ENCODE measurements at places on chromosomes 7 and 10.

GRCh38 chr7:140067052-140067451 lies 4.3 kb upstream of the PARP12 start:
- DNase-seq: no peak

DNA sequence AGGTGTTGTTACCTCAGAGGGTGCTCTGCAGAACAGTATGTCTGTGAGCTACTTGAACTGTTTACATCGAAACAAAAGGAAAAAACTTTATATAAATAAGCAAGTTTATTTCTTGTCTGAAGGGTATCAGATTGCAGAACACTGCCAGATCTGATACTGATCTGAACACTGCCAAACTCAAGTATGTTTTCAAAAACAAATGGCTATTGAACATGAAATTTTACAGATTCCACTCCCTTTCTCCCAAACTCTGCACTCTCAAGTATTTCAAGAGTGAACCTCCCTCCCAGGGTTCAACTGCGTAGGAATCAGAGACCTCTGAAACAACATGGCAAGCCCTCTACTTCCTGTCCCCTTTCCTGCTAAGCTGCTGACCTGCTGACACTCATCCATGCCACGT lies 216.6 kb downstream of the ZNF33B start:
- no peak for DNase-seq

DNA sequence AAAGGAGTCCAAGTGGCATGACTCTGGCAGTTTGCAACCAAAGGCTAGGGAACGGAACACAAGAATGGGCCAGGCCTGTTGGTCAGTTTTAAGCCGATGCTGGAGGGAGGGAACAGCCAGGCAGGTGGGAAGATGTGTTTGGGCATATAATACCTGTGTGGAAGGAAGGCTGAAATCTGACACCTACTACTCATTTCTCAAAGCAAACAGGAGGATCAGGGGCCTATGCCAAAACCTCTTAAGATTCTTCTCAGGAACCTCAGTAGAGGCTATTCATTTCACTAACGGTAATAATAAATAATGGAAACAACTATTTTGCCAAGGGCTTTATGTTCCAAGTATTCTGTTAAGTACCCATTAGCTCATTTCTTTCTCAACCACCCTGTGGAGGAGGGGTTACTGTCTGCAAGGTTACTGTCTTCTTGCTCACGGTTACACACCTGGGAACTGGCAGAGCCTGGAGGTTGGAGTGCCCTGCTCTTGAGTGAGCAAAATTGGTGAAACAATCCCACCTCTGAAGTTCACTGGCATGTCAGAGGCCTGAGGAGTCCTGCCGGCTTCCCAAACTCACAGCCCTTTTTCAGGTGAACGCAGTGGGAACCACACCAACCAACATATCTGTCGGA lies 35.5 kb downstream of the GOT1 start:
- DNase-seq: no peak

DNA sequence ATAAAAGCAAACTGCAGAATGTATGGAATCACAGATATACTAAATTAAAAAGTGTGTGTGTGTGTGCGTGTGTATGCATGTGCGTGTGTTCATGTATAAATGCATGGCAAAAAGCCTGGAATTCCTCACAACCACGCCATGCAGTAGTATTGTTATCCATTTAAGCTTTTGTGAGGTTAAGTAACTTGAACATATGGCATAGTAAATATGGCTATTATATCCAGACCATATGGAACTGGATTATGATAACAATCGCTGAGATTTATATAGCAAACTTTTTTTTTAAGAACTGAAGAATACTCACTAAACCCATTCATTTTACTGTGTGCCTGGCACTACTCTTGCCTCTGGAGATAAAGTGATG lies 22.3 kb upstream of the NANOS1 start:
- DNase-seq: no peak

DNA sequence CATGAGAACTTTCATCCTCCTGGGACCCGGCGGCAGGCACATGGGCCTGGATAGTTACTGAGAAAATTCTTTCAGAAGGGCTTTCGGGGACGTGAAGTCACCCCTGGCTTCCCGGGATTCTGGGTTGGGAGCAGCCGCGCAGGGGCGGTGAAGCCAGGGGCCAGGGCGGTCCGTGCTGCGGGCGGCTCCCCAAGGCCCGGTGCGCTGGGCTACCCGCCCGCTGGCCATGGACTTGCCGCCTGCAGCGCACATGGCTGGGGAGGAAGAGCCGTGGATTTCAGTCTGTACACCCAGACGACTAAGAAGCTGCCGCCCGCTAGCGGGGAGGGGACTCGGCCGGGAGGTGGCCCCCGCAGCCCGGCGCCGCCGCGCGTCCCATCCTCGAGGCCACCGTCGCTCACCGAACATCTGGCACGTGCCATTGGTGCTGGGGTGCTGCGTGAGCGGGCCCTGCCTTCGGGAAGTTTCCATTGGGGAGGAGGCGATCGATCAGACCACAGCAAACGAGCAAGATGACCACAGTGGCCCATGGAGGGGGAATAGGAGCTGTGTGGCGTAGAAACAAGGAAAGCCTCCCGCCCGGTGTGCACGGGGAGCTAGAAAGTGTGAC lies 64.5 kb downstream of the TMEM209 start:
- DNase-seq: no peak

- DNase-seq: no peak
Measured at GRCh38 chr7:127290801-127291361, 38.1 kb upstream of the GRM8 start.
